ENCODE measurements at places on chromosomes 11 and 22.

DNA sequence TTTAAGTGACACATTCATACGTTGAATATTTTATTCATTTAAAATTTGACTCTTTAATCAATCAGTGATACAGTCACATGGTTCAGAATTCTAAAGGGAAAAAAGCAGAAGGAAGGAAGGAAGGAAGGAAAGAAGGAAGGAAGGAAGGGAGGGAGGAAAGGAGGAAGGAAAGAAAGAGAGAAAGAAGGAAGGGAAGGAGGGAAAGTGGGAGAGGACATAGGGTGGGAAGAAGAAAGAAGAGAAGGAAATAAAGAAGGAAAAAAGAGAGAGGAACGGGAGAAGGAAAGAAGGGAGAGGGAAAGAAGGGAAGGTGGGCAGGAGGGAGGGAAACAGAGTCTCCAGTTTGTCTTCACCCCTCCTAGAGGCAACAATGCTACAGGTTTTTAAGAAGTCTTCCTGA is 518.6 kb downstream of the MIAT start:
- DNase-seq = no peak

- no peak for DNase-seq
Measured at GRCh38 chr11:62607714-62608113, 4.9 kb downstream of the EML3 start.

GRCh38 chr22:28053896-28054818 is 135.1 kb upstream of the PITPNB start:
- no peak for DNase-seq

DNA sequence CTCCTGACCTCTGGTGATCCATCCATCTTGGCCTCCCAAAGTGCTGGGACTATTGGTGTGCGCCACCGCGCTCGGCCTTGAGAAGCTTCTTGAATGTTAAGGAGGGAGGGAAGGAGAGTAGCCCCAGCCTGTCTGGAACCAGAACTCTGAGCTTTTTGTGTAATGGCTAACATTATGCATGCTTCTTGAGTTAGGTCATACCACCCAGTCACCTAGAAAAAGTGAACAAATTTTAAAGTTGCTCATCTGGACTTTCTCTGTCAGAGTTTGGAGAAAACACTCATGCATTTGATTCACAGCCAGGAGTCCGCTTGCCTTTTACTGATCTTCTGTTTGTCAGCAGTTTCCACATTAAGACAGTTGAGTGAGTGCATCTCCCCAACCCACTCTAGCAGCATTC is 82.1 kb downstream of the PPP6R3 start:
- no peak for DNase-seq

DNA sequence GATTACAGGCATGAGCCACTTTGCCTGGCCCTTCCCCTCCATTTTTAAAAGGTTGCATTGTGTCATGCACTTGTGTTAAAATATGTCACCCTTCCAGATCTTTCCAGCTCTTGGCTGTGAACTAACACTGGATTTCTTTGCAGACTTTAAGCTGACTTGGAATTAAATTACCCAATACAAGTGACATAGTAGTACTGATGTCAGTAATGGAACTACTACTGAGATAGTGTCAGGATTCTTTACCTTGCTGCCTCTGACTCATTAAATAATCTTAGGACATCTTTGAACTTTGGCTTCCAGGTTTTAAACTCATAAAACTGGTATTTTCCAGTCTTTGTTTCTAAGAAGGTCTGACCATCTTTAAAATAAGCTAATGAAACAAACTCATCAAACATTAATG is 51.8 kb upstream of the OR4B1 start:
- no peak for DNase-seq

DNA sequence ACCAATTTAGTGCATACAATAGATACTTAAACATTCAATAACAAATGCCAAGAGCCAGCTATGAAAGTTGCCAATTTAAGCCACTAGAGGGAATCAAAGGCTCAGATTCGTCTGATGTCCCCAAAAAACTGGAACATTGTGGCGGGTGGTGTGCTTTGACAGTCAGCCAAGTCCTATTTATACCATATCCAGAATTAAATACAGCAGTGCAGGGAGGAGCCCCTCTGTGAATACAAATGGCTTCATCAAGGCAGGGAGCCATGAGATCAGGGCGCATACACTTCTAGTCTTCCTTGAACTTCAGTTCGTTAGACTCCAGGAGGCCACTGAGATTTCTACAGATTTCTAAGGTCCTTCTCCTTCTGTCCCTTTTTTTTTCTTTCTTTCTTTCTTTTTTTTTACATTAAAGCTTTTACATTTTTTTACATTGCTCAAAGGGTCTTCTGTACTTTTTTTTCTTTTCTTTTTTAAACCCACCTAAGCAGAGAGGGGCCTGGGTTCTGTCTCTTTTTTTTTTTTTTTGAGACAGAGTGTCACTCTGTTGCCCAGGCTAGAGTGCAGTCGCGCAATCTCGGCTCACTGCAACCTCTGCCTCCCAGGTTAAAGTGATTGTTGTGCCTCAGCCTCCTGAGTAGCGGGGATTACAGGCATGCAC is 41.5 kb upstream of the HSPA8 start:
- DNase-seq = peak; percentile 44

DNA sequence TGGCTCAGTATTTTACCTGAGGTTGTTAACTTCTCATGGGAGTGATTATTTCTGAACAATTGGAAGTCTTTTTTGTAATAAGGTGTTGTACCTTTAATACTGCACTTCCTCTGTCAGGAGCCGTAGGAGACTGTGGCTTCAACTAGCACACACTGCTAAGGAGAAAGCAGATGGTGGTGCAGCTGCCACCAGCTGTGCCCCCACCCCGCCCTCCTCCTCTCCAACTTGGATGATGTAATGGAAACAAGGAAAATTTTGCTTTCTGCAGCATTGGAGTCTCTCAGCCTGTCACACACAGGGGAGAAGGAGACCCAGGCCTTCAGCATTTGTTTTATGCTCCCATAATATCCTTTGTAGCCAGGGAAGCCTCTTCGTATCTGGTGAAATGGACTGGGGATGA is 91.2 kb downstream of the TEAD1 start:
- peak; percentile 18 for DNase-seq

DNA sequence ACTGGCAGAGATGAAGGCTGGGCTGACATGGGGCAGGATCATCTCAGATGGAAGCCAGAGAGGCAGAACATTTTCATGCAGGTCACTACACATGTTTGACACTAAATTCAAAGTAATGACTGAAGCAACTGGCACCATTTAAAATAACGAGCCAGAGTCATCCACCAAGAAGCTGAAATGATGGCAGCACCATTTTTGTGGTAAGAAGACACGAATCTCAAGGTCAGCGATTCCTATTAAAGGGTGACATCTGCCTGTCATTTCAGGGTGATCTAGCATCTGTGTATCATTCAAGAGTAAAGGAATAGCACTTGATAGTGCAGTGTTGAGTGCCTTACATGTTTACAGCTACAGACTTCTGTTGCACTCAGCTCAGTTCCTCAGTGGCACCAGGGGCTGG is 113.4 kb upstream of the C11orf87 start:
- no peak for DNase-seq

DNA sequence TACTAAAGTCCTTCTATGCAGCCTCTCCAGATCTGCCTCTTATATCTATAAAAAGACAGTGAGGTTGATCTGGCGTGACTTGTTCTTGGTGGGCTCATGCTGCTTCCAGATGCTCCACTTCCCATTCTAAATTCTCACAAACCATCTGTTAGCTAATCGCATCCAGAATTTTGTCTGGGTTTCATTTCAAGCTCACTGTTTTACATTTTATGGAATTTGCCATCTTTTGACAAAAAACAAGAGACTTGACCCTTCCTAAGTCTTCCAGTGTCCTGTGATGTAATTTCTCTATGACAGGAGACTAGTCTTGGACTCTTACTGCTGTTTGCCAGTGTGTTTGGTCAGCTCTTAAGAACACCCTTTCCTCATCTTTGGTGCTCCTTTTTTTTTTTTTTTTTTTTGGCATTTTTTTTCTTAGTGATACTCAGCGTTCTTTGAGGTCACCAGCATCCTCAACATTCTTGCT is 23.0 kb downstream of the CRKL start:
- no peak for DNase-seq

DNA sequence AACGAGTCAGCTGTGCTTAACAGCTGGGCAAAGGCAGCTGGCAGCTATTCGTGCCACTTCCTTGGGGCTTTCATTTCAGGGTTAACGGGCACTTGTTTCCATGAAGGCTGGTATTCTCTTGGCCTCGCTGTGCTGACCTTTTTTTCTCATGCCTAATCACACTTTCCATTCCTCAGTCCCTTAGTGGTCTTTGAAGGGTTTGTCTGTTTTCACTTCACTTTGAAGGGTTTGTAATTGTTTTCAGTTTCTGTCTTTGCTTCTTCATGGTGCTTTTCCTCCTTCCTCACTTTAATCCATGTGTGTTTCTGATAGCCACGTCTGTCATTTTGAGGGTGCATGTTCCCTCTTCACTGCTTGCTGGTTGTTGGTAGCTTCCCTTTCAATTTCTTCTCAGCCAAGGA is 24.6 kb downstream of the PPIL2 start:
- DNase-seq = no peak

- DNase-seq = no peak
Measured at GRCh38 chr22:47192651-47193437, 430.4 kb downstream of the TBC1D22A start.

GRCh38 chr22:46613606-46614021 is 6.6 kb upstream of the GRAMD4 start:
- no peak for DNase-seq

- DNase-seq = no peak
Measured at GRCh38 chr22:22857607-22858558, 29.7 kb upstream of the IGLL5 start.

DNA sequence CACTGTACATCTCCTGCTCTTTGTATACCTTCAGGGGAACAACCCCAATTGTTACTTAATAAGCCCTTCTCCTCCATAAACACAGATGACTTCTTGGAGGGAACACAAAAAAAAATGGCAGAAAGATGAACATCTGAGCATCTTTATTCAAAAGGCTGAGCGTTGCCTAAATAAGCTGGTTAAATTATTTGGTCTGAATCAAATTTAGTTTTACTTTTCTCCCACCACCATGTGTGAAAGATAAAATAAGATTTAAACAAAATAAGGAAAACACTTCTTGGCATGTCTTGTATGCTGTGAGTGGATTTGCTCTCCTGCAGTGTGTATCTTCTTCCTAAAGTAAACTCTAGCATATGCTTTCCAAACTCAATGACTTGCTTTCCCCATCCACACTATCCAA is 137.9 kb downstream of the DCDC1 start:
- no peak for DNase-seq

GRCh38 chr22:23207729-23208393 is 27.6 kb downstream of the BCR start:
- peak; percentile 85 for DNase-seq

DNA sequence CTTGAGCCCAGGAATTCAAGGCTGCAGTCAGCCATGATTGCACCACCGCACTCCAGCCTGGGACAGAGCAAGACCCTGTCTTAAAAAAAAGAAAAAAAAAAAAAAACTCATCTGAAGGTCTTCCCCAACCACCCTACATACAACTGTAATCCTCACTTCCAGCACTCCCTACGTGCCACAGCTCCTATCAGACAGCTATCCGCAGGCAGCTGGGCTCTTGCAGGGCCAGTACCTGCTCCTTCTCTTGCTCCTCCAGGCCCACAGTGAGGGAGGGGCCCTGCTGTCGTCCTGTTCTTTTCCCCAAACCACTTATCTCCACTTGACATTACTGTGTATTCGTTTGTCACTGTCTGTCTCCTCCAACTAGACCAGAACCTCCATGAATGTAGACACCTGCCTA is 156.1 kb upstream of the NECTIN1 start:
- DNase-seq = no peak

GRCh38 chr11:71930556-71931244 is 1.9 kb downstream of the RNF121 start:
- DNase-seq = no peak

DNA sequence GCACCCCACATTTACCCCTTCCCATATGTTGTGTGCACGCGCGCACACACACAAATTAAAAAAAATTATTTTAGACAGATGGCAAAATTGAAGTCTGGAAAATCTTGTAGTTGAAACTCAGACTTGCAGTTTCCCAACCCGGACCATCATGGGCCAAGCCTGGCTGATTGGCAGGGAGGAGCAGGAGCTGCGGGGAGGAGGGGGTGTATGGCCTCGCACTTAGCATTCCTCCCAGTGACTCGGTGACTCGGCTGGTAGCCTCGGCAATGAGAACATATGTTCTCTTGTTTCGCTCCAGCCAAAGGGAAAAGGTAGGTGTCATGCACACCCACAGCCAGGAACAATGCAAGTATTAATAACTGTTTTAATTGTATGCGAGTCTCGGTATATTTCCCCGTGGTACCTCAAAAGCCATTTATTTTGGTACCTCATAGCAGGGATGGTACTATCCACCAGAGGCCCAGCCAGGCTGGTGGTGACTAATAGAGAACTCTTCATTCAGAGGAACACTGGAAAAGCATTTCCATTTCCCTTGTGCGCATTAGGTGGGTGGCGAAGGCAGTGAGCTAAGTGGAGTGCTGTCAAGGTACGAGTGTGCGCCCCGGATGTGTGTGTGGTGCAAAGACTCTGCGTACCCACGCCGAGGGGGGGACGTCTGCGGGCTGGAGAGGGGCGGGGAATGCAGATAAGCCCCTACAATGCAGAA is 92.5 kb downstream of the DSCAML1 start:
- peak; percentile 42 for DNase-seq

DNA sequence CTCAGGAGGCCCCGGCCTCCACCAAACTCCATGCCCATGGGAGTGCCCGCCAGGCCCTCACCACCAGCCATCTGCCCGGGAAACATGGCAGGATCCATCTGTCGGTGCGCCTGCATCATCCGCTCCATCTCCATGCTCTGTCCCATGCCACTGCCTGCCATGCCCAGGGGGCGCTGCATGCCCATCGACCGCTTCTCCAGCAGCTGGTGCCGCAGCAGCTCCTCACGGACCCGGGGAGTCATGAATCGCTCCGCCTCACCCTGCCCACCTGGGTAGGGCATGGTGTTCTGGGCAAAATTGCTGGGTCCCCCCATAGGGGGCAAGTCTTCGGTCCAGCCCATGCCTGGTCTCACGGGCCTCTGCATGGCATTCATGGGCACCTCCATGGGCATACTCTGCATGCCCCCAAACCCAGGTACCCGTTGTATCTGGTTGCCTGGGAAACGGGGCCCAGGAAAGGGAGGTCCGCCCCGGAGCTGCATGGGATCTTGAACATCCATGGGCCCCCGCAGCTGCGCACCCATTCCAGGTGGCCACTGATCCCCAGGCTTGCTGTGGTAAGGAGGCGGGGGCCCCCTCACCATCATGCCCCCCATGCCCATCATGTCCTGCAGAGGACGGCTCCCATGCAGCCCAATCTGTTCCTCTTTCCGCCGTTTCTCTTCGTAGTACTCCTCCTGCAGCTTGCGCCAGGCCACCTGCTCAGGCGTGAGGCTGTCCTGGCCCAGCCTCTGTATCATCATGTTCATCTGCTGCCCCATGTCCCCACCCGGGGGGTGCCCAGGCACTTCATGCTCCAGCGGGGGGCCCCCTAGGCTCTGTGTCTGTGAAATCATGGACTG is 18.0 kb downstream of the CXCR5 start:
- no peak for DNase-seq

GRCh38 chr11:91243051-91243450 is 981.6 kb upstream of the FAT3 start:
- no peak for DNase-seq

GRCh38 chr11:131393691-131394090 is 23.3 kb downstream of the NTM start:
- no peak for DNase-seq

Data from SHP77 treated with DMSO at 0.1 percent for 48 hours (cell line).